ENCODE measurements at places on chromosomes 13 and 19.

- DNase-seq, result no peak
Measured at GRCh38 chr13:37816276-37816675, 53.3 kb downstream of the TRPC4 start.

- DNase-seq, result no peak
Measured at GRCh38 chr13:109275852-109276251, 510.5 kb downstream of the IRS2 start.

DNA sequence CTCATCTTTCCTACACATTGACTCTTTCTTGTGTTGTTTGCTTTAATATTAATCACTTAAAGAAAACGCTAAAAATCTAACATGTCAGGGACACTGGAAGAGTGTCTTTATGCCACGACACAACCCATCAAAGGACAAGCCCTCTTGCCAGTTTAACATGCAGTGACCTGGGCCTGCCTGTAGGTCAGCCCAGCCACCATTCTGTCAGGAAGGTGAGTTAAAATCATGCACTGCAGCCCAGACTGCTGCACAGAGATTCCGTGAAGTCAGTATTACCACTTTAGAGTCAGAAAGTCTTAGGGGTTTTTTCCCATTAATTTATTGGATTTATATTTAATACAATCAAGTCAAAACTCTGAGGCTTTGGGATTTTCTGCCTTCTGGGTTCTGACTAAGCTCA lies 58.0 kb downstream of the TNFRSF19 start:
- DNase-seq, result no peak

DNA sequence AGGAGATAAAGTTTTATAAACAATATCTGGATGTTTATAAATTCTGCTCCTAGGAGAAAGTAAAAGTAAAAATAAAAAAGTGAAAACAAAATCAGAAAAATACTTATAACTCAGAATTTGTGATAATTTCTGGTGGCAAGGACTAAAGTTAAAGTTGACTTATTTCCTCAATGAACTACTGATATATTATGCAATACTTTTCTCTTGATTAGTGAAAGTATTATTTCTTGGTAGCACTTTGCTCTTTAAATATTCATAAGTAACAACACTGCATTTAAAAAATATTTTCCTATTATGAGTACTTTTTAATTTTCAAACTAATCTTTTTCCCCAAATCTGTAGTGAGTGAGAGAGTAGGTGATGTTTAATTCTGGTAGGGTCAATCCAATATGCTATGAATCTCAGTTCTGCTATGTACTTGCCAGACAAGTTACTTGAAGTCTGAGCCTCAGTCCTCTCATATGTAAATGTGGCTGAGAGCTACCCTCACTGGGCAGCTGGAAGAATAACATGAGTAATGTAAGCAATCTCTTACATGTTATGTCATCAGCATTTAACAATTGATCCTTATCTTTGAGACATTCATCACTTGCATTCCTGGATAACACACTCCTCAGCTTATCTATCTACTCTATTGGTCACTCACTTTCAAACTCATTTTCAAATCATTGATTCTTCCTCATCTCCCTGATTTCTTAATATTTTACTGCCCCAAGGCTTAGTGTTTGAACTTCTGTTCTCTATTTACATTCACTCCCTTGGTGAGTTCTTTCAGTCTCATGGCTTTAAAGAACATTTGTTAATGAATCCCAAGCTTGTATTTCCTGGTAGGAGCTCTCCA lies 239.0 kb downstream of the RGCC start:
- no peak for DNase-seq

- DNase-seq, result no peak
Measured at GRCh38 chr13:79932556-79932955, 408.4 kb downstream of the SPRY2 start.

DNA sequence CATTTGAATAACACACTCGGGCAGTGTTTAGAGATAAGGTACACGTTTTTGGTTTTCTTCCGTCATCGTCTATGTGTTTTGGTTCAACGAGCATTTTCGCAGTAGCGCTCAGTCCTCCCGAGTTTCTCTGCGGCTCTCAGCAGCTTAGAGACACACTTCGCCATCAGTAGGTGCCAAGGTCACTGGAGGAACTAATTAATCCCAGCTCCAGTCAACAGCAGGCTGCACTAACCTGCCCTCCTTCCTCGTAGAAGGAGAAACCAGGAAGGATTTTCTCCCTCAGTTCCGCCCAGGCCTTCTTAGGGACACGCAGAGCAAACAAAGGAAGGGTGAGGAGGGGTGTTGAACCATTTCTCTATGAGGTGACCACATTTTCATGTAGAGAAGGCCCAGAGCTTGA lies 12.6 kb downstream of the MBNL2 start:
- no peak for DNase-seq

DNA sequence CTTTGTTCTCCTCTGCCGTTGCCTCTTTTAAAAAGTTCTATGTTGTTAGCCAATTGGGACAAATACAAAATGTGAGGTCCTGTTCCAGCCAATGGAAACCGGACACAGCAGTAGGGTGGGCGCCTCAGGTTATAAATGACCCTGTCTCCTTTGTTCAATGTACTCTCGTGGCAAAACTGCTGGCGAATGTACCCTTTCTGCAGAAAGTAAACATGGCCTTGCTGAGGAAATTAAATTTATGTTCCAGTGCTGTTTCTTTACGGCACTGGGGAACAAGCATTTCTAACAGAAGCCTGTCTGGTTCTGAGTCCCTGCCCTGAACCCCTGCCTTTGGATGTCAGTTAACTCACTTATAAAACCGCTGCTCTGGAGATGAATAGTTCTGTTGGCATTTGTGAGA lies 140.7 kb downstream of the PCCA start:
- no peak for DNase-seq

DNA sequence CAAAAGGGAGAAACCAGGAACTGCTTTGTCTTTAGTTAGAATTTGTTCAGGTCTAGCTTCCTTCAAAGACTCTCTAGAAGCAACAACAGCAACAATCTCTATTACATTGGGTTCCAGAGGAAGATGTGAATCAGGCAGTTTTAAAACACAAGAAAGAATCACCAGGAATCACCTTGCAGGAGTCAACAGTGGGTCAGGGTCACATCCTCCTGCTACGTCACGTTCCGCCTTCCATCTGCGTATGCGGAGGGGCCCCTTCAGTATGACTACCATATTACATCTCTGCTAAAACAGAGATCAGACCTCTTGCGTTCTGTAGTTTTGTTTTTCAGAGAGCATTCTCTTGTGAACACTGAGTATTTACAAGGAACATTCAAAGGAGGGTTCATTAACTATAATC lies 147.8 kb upstream of the STARD13 start:
- DNase-seq, result no peak

- DNase-seq, result no peak
Measured at GRCh38 chr13:71214821-71215220, 652.2 kb downstream of the DACH1 start.

DNA sequence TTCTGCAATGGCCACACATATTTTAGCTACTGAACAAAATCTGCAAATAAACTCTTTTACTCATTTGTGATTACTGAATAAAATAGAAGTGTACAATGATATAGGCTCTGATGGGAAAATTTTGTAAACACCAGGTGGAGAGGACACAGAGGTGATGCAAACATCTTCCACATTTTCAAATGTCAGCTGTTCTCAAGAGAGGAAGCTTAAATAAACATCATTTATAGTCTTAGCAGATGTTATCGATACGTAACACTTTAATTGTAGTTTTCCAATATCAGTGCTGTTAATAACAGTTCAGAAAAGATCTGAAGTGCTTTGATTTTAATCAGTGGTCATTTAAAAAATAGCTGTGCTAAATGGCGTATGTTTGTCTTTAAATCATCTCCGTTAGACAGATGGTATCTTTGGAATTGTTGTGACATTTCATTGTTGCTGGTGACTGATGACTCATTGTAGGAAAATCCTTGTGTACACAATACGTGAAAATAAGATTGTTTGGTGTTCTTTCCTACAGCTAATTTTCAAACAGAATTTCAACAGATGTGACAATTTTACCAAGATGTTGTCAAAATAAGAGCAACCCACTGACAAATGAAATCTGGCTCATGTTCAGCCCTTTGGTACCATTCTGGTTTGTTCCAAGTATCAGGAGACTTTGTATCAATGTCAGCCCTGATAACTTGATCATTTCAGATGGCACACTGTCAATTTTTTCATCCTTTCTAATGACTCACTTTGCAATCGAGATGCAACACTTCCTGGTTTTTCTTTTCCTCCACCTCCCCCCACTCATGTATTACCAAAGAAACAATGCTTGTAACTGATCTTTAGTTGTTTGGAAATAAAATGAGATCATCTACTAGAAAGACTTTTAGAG lies 516.0 kb downstream of the DCT start:
- DNase-seq, result no peak
